ENCODE measurements at places on chromosomes 11 and 22.
A peak's percentile ranks its signal among the peaks of the same experiment; 100 is the strongest.

DNA sequence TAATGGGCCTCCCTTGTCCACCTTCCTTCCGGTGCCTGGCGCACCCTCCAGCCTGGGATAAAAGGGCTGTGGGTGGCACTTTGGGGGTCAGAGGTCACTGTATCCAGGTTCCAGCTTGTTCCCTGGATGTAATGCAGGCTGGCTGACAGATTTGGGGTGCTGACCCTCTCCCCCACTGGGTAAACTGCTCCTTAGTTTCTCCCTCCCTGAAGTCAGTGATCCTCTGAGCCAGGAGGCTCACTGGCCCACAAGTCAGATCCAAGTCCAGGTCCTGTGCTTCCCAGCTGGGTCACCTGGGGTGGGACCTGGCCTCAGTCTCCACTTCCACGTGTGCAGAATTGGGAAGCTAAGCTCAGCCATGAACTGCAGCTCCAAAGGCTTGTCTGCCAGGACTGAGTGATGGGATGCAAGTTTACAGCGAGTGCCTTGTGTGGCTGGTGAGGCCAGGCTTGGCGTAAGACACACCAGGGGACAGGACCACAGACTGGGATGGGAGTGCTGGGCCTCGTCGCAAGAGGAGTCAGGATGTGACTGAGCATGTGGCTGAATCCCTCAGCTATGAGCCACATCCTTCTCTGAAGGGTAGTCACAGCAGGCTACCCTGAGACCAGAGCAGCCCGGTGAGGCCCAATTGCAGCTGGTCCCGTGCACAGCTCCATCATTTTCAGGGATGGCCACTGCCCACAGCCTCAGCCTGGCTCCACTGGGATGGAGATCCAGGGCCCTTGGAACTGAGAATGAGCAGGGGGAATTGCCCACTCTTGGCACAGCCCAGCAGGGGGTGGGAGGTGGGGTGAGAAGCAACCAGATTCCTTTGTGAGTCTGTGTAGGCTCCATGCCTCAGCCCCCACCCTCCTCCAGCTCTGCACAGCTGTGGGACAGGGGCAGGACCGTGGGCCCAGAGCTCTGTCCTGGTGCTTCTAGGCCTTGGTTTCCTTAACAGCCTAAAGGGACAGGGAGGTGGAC is 7.2 kb downstream of the SHISA8 start:
- peak; percentile 49 for DNase-seq

DNA sequence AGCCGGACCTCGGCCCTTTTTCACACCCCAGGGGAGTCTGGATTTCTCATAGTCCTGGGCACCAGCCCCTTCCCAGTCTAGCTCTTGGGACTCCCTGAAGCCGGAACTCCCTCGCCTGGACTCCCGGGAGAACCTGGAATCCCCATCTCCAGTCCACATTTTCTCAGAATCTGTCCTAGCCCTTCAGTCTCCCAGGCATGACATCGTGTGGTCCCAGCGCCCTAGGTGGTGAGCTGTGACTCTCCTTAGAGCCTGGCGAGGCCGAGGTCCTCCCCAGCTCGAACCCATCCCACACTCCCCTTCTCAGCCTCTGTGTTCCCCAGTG is 673 bp upstream of the DUSP18 start:
- no peak for DNase-seq

- DNase-seq: no peak
These were observed 49.7 kb downstream of the MYEOV start for GRCh38 chr11:69343401-69344321.

DNA sequence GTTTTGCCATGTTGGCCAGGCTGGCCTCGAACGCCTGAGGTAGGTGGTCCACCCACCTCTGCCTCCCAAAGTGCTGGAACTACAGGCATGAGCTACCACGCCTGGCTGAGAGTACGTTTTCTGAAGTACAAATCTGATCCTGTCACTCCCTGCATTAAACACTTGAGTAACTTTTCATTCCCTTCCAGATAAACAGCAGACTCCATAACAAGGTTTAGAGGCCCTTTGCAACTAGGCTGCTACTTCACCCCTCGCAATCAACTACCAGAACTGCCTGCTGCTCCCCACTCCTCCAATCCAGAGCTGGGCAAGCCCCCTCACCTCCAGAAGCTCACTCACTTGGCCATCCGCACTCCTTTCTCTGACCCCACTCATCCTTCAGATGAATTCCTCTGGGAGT is 1.5 kb downstream of the KCTD14 start:
- no peak for DNase-seq

GRCh38 chr11:79081471-79082031 is 359.3 kb downstream of the TENM4 start:
- DNase-seq: no peak

DNA sequence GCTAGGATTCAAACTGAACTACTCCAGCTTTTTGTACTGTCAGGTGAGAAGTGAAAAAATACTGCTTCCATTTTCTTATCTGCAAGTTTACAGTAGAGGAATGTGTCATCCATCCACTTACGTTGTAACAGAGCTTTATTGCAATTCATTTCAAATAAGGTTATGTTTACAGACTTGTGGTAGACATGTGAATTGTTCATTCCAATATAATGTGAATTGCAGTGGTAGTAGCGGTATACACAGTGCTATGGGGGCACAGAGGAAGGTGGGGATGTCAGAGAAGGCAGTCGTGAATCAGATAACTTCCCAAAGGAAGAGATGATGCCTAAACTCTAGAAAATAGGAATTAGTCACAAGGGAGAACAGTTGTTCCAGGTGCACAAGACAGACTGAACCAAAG is 42.5 kb downstream of the CEP57 start:
- no peak for DNase-seq

DNA sequence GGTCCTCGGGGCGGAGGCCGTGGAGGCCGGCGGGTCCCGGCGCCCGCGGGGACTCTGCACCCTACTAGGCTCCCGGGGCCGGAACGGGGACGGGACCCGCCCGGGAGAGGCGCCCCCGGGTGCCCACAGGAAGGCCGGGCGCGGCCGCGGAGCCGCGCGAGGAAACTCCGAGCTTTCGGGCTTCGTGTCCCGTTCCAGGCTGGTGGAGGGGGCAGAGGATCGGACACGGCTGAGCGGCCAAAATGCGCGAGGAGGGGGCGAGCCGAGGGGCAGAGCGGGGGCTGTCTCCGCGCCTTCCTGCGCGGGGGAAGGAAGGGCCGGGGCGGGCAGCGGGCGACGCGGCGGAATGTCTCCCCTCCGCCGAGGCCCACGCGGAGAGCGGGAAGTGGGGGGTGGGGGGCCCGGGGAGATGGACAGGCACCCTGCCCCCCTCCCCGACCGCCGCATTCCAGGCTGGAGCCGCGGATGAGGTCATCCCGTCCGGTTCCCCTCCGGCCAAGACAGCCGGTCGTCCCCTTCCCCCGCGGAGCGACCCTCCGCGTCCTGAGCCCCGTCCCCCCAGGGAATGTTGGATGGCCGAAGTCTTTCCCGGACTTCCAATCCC is 430 bp downstream of the CDC42EP1 start:
- DNase-seq: peak; percentile 49

DNA sequence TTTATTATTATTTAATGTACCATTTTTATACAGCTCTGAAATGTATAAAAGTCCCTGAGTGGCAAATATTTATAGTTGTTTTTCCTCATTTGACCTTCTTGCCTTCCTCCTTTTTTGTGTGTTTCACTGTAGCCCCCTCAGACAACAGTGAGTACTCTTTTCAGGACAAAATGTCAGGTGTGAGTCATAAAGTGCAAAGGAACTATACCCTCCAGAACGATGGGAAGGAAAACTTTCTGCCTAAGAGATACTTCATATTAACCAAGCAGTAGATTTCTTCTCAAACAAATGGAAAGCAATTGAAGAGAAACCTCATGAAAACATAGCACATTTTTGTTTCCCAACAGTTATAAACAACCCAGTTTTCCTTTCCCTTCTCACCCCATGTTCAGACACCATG is 16.1 kb upstream of the MS4A7 start:
- DNase-seq: no peak

- no peak for DNase-seq
These were observed 5.9 kb upstream of the FCHSD2 start for GRCh38 chr11:73147771-73148681.

DNA sequence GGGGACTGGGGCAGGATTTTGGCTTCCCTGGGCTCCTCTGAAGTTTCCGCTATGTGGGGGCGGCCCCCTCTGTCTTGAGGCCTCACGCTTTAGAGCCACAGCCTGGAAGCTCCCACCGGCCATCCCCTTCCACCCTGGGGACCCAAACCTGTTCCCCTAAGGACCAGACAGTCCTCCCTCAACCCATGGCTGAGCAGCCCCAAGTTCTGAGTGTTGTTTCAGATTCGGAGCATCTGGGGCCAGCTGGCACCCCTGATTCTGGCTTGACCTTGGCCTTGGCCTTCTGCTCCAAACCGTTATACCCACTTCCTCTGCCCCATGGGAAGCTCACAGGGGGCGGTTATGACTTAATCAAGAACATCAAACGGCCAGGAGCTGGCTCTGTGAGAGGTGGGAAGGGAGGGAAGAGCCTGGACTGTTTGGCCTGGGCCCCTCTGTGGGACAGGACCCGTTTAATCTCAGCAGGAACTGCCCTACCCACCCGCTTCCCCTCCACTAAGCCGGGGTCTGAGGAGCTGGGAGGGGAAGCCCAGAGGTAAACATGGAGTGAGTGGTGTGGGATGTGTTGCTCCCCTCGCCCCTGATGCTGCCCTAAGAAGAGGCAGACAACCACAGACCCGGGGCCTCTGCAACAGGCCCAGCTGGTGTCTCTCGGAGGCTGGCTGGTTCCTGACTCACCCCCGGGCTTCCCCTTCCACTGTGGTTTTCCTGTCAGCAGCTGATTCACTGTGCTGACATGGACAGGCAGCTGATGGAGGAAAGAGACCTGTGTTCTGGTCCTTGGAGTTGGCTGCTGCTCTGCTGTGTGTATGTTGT is 3.4 kb downstream of the CD82 start:
- peak; percentile 86 for DNase-seq

GRCh38 chr22:45564349-45565030 is 61.8 kb downstream of the FBLN1 start:
- DNase-seq: no peak

GRCh38 chr11:8719211-8719649 is 36.6 kb downstream of the RPL27A start:
- DNase-seq: peak; percentile 96

- DNase-seq: no peak
These were observed 95.5 kb upstream of the TMEM45B start for GRCh38 chr11:129720156-129720555.

- DNase-seq: peak; percentile 48
These were observed 679 bp downstream of the TUG1 start for GRCh38 chr22:30969532-30970355.

- DNase-seq: no peak
These were observed 12.7 kb downstream of the DUSP8 start for GRCh38 chr11:1559111-1559951.

DNA sequence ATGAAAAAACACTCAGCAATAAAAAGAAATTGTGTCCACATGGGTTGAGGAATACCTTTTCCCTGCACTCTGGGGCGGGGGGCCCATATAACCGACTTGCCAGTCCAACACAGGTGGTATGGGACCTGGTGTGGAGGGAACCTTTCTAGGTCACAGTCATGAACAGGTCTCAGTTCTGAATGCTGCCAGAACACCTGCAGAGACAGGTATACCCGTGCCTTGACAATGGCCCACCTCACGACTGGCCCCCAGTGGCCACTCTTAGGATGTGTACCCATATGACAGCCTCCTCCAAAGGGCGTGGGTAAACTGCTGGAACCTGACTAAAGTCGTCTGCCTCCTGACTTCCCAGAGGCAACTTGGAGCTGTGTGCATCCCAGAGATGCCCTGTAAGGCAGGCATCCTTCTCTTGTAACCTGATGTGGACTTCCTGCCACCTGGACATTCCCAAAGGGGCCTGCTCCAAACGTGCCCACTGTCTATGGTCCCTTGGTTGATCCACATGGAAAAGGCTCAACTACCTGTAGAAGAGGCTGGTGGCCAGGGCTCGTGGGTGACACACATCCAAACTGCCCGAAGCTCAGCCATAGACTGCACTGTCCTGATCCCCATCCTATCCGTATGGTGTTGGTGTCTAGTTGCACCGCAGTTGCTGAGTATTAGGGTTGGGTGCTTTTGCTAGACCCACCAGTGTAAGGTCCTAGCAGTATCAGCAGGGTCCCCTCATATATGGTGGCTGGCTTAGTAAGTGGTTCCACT is 859.3 kb downstream of the BRD1 start:
- no peak for DNase-seq

DNA sequence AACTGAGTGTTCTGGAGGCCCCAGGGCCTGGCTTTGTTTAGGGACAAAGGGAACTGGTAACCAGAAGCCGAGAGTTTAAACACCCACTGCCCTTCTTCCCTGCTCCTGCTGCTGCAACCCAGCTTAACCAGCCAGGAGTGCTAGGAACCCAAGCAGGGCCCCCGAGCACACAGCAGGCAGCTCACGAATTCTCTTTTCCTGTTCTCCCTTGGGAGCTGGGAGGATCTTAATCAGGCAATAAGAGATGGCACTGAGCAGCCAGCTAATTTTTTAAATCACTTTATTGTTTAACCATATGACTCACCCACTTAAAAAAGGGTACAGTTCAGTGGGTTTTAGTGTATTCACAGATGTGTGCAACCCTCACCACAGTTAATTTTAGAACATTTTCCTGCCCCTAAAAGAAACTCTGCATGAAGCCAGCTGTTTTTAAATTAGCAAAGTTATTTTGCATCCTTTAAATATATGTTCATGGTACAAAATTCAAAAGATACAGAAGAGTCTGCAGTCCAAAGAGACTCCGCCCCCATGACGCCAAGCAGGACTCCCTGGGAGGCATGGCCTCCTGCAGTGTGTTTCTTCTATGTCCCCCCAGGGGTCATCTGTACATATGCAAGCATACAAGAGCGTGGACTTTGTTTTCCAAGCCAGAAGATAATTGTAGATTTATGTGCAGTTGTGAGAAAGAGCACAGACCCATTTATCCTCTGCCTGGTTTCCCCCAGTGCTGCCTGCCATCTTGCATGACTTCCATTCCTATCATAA is 18.9 kb upstream of the PPP6R3 start:
- no peak for DNase-seq

DNA sequence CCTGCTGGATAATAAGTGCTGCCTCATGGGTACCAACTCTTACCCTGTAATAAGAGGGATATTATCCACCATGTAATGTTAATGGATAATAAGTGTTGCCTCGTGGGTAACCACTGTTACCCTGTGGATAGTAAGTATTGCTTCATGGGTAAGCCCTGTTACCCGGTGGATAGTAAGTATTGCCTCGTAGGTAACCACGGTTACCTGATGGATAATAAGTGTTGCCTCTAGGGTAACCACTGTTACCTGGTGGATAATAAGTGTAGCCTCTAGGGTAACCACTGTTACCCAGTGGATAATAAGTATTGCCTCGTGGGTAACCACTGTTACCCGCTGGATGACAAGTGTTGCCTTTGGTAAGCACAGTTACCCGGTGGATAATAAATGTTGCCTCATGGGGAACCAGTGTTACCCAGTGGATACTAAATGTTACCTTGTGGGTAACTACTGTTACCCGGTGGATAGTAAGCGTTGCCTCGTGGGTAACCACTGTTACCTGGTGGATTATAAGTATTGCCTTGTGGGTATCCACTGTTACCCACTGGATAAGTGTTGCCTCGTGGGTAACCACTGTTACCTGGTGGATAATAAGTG is 18.6 kb upstream of the NXPE4 start:
- no peak for DNase-seq
